ENCODE measurements at places on chromosomes 16 and 17. TPM values are rescaled to one million over a fixed set of nuclear protein-coding genes. Genes with fewer than 3 reads are reported as not detected.

DNA sequence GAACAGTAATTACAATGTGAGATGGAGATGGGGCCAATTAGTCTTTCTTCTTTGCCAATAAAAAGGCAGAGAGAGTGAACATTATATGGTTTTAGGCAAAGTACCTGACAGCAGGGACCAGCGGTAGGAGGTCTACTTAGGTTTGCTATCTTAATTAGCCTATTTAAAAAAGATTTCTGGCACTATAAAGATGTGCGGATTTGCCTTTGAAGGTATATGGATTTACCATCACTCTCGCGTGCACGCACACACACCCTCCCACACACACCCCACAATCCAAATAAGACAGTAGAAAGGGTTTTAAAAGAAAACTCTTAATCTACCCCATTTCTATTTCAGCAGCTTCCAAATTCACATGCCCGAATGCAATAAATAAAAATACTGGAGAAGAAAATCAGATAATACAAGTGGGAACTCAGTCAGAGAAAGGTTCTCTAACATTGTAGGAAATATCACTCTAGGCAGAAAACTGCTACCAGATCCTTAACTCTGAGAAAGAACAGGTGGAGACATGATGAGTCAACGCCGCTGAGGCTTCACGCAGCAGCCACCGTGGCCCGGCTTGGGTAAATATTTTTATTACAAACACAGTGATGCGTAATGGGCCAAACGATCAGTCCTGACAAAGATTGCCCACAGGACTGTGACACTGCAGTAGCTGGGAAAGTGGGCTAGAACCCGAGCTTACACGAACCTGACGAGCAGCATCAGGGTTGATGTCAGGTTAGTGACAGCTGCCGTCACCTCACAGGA lies 66.6 kb upstream of the AXIN2 start:
- no peak for DNase-seq
- H3K27ac ChIP-seq = peak overlapping the region; percentile 58
- H3K36me3 ChIP-seq = no peaks in the 10 kb centered on the region
- no peaks in the 10 kb centered on the region for H3K4me1 ChIP-seq
- no peaks in the 10 kb centered on the region for H3K27me3 ChIP-seq
- H3K4me3 ChIP-seq = peak overlapping the region; percentile 5

CHST6 gene
- total RNA-seq = 2.4 TPM

- H3K27me3 ChIP-seq = no peaks in the 10 kb centered on the region
- H3K36me3 ChIP-seq = no peaks in the 10 kb centered on the region
- no peaks in the 10 kb centered on the region for H3K4me1 ChIP-seq
- DNase-seq = no peak
- no peak overlapping the region for H3K27ac ChIP-seq
These were observed 7.4 kb upstream of the ARMC7 start for GRCh38 chr17:75102385-75102821.

CYB561 gene
- 17.0 TPM for total RNA-seq

GRCh38 chr17:48139944-48140343 lies 32.4 kb downstream of the SNX11 start:
- no peaks in the 10 kb centered on the region for H3K27me3 ChIP-seq
- no peak for DNase-seq
- H3K4me3 ChIP-seq = no peak overlapping the region
- H3K27ac ChIP-seq = no peak overlapping the region
- no peaks in the 10 kb centered on the region for H3K4me1 ChIP-seq

DNA sequence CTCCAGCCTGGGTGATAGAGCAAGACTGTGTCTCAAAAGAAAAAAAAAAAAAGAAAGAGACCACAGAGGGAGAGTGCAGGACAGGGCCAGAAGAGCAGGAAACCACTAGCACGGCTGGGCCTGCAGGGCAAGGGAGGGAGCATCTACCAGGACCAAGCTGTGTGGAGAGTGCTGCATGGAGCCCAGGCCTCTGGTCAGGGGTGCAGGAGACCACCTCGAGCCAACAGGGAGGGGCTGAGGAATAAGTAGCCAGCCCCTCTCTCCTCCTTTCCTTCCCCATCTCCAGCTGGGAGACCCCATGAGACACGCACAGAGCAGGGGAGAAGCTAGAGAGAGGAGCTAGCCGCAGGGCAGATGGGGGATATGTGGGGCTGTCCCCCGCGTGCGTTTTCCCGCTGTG lies 67.0 kb upstream of the DNAH17 start:
- no peaks in the 10 kb centered on the region for H3K36me3 ChIP-seq
- DNase-seq = no peak
- H3K27ac ChIP-seq = no peak overlapping the region
- H3K4me3 ChIP-seq = no peak overlapping the region
- H3K4me1 ChIP-seq = peaks cover 3% of the 10 kb centered on the region

PPY gene
- total RNA-seq = not detected

DNA sequence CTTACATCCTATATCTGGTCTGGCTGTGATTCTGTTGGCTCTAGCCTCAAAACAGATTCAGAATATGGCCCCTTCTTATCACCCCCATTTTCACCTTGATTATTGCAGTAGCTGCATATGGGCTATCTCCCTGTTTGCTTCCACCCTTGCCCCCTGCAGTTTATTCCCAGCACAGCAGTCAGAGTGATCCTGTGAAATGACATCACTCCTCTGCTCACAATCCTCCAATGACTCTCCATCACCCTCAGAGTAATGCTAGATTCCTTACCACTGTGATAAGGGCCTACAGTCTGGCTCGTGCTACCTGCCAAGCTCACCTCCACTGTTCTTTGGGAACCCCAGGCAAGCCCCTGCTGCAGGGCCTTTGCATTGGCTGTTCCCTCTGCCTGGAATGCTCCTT lies 92.5 kb downstream of the ASIC2 start:
- no peak overlapping the region for H3K4me3 ChIP-seq
- no peaks in the 10 kb centered on the region for H3K36me3 ChIP-seq
- no peak overlapping the region for H3K27ac ChIP-seq
- no peaks in the 10 kb centered on the region for H3K4me1 ChIP-seq
- DNase-seq = no peak
- no peaks in the 10 kb centered on the region for H3K27me3 ChIP-seq
